ENCODE measurements at places on chromosomes 2 and 18.
A peak's percentile ranks its signal among the peaks of the same experiment; 100 is the strongest.

- H3K27me3 ChIP-seq, result no peaks in the 10 kb centered on the region
- no peaks in the 10 kb centered on the region for H3K36me3 ChIP-seq
- DNase-seq, result no peak
- no peaks in the 10 kb centered on the region for H3K4me1 ChIP-seq
- no peak overlapping the region for H3K27ac ChIP-seq
These were observed 518.3 kb downstream of the XIRP2 start for GRCh38 chr2:167406558-167406957.

DNA sequence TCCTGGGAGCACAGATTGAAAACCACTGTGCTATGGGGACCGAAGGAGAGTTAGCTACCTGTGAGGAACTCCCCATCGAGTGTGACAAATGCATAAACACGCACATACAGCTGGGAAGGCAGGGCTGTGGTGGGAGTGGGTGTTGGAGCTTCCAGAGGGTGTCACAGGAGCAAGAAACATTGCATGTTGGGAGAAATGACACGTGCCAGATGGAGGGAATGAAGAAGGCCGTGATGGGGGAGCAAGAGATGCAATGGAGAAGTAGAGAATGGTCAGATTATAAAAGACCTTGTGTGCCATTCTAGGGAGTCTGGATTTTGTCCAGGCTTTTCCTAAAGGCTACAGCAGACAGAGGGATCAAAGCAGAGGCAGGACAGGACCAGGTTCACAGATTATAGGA lies 91.1 kb upstream of the NDUFV2 start:
- H3K27me3 ChIP-seq, result no peaks in the 10 kb centered on the region
- DNase-seq, result no peak
- no peak overlapping the region for H3K27ac ChIP-seq

DNA sequence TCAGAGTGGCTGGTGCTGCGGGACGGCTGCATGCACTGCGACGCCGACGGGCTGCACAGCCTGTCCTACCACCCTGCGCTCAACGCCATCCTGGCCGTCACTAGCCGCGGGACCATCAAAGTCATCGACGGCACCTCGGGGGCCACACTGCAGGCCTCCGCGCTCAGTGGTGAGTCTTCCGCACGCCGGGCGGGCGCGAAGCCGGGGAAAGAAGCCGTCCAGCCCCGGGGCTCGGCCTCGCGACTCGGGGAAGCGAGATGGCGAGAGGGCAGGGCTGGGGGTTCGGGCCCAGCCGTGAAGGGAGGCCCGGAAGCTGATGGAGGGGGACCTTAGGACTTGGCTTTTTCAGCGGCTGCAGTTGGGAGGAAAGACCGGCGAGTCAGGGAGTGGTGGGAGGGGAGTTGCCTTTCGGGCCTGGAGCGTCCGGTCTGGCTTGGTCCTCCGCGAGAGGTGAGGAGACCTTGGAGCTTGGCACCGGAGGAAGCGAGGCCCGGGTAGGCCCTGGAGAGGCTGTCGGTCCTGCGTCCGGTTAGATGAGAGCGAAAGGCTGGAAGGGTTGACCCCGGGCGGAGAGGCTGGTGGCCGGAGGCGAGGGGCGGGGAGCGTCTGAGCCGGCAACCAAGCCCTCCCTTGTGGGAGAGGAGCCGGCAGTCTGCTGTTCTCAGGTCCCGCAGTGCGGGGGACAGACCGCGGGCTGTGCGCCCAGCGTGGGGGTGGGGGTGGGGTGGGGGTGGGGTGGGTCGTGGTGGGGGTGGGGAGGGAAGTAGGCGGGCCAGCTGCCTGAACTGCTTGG lies 691 bp downstream of the BIRC6 start:
- no peak for DNase-seq
- H3K27me3 ChIP-seq, result no peaks in the 10 kb centered on the region
- H3K36me3 ChIP-seq, result no peaks in the 10 kb centered on the region
- peaks cover 12% of the 10 kb centered on the region for H3K4me1 ChIP-seq
- peak overlapping the region; percentile 98 for H3K4me3 ChIP-seq

DNA sequence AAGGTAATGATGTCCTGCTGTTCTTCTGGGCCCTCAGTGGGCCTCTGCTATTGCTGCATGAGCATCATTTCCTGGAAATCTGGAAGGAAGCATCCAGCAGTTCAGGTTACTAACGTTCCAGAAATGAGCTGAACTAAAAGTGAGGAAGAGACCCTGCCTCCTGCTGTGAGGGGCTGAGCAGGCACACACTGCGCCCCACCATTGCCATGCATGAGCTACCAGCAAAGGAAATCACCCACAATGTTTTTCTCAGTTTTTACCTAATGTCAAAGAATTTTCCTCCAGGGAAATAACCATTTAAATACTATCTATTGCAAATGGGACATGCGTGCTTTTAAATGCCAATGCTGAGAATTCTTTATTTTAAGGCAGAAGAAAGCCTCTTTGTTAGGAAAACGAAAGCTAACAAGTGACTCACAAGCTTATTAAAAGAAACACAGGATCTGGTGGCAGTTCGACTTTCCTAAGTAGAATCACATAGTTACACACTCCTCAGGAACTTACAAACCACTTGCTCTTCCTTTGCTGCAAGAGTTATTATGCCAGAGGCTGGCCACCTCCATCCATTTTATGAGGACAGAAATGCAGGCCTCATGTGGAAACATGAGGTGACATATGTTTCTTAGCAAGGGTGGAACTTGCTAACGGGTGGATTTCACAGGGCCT lies 152.6 kb upstream of the TTC39C start:
- H3K27me3 ChIP-seq, result no peaks in the 10 kb centered on the region
- H3K4me3 ChIP-seq, result no peak overlapping the region
- peak overlapping the region; percentile 31 for H3K27ac ChIP-seq
- no peaks in the 10 kb centered on the region for H3K36me3 ChIP-seq
- peaks cover 40% of the 10 kb centered on the region for H3K4me1 ChIP-seq
- no peak for DNase-seq

DNA sequence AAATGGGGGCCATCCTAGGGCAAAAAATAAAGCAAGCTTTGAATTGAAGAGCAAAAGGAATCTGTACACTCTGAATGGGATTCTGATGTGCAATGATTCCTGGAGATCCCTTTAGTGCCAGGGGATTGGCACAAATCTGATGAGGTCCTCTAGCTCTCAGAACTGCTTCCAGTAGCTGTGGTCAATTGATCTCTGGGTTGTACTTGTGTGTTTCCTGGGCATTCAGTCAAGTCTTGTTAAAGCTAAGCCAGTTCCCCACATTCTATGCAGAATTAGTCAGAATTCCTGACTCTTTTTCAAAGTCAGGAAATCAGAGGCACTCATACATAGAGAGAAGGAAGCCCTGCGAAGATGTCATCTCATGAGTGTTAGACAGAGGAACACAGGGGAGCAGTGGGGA lies 161.3 kb downstream of the DNER start:
- no peaks in the 10 kb centered on the region for H3K36me3 ChIP-seq
- H3K4me3 ChIP-seq, result no peak overlapping the region
- no peak overlapping the region for H3K27ac ChIP-seq
- no peak for DNase-seq

GRCh38 chr2:233981574-233982420 lies 64.6 kb downstream of the TRPM8 start:
- H3K27ac ChIP-seq, result no peak overlapping the region
- no peak overlapping the region for H3K4me3 ChIP-seq
- H3K27me3 ChIP-seq, result no peaks in the 10 kb centered on the region
- H3K4me1 ChIP-seq, result peaks cover 15% of the 10 kb centered on the region

GRCh38 chr2:141311430-141311829 lies 819.4 kb downstream of the LRP1B start:
- no peaks in the 10 kb centered on the region for H3K27me3 ChIP-seq
- no peak overlapping the region for H3K4me3 ChIP-seq
- no peaks in the 10 kb centered on the region for H3K36me3 ChIP-seq
- no peak overlapping the region for H3K27ac ChIP-seq
- no peak for DNase-seq

DNA sequence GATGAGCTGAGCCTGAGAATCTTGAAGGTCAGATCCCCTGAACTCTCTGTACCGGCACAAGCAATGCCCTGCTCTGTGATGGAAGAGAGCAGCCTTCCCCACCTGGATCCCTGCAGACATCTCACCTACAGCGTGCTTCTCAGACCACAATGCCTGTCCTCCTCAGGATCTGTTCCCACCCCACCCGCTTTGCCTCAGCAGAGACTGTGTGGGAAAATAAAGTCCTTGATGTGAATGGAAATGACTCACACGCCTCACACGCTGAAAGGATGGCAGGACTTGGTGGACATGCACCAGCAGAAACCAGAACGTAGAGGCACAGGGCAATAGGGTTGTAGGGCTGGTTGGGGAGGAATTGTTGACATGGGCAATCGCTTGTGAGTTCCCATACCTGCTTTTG lies 117.9 kb upstream of the POU3F3 start:
- no peak overlapping the region for H3K4me3 ChIP-seq
- no peaks in the 10 kb centered on the region for H3K4me1 ChIP-seq

DNA sequence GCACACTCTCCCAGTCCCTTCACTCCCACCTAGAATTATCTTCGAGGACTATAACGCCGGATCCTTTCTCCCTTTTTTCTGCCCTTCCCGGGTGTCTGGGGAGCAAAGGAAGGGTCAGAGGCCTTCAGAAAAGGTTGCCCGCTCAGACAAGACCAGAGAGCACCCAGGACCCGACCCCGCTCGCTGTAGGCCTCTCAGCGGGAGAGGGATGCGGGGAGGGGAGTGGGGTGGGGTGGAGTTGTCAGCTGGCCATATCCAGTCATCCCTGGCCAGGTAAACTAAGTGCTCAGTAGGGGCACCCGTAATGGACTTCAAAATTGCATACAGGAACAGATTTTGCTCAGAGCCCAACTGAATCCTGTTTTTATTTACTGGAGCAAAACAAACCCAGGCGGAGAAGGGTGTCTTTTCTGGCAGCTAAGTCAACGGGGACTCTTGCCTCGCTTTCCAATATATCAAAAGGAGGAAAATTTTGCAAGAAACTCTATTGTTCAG lies 65.0 kb downstream of the NOL4 start:
- no peaks in the 10 kb centered on the region for H3K4me1 ChIP-seq
- no peak overlapping the region for H3K27ac ChIP-seq
- no peak for DNase-seq
- no peaks in the 10 kb centered on the region for H3K36me3 ChIP-seq

DNA sequence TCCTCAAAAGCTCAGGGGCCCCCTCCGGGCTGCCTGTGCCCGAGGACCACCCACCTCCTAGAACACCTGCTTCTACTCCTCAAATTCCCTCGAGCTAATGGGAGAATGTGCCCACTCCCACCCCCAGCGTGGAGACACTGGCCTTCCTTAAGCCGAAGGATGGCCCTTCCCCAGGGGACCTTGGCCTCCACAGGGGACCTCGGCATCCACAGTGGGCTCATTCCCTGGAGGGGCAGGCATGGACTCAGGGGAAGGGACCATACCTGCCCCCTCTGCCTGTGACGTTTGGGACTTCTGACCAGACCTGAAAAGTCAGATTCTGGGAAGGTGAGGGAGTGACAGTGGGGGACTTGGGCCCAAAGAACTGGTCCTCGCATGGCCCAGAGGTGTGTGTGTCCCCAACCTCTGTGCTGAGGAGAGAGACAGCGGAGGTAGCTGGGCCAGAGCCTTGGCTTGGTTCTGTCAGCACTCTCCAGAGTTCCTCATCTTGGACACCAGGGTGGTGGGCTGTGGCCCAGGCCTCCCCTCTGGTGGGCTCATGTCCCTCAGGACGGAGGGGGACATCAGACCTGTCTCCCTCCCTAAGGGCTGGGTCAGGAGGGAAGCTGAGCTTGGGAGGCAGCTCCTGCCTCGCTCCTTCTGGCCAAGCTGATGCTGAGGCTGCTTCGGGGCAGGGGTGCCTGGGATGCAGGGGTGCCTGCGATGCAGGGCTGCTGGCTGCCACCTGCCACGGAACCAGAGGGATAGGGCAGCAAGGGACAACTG lies 240.4 kb downstream of the HAUS1 start:
- peak overlapping the region; percentile 6 for H3K27ac ChIP-seq
- H3K4me1 ChIP-seq, result peaks cover 84% of the 10 kb centered on the region
- H3K4me3 ChIP-seq, result no peak overlapping the region

DNA sequence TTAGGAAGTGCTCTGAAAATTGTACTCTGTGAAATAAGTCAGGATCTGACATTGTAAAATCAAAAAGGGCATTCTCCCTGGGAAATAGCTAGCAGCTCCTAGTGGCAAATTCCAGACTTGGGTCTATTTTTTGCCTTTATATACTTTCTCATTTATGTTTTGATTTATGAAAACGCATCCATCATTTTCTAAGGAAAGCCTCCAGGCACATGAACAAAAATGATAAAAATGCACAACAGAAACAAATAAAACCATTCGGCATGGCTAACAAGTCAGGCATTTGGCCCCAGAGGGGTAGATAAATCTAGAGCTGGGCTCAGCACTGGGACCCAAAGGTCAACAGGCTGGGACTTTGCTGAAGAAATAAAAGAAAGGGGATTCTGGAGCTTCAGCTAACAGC lies 167.0 kb downstream of the BCL11A start:
- peaks cover 2% of the 10 kb centered on the region for H3K4me1 ChIP-seq
- no peak for DNase-seq
- H3K4me3 ChIP-seq, result no peak overlapping the region
- H3K27me3 ChIP-seq, result no peaks in the 10 kb centered on the region

All from natural killer cell (primary cell).